ENCODE measurements at places on chromosomes 12 and 14. TPM values are rescaled to one million over a fixed set of nuclear protein-coding genes. Genes with fewer than 3 reads are reported as not detected.

Gene CIROP
- not detected for total RNA-seq

Gene SERPINA1
- 0.22 TPM for total RNA-seq

Gene APOF
- total RNA-seq = not detected

Gene ORAI1
- 20.2 TPM for total RNA-seq

Gene APOLD1
- 8.4 TPM for total RNA-seq

Gene DDHD1
- 37.4 TPM for total RNA-seq

Gene OR11H6
- total RNA-seq = not detected

Gene NKX2-1
- not detected for total RNA-seq

Gene FOXG1
- under 0.01 TPM for total RNA-seq

Gene PYM1
- 33.9 TPM for total RNA-seq

Gene DAD1
- total RNA-seq = 227 TPM

Gene PAH
- not detected for total RNA-seq
